ENCODE measurements at places on chromosomes 3 and 15. TPM values are rescaled to one million over a fixed set of nuclear protein-coding genes. Genes with fewer than 3 reads are reported as not detected.

TTC21A gene
- 8.2 TPM for total RNA-seq

SPESP1 gene
- not detected for total RNA-seq

ASB14 gene
- total RNA-seq = not detected

SCG5 gene
- total RNA-seq = 25.1 TPM

MEF2A gene
- 25.2 TPM for total RNA-seq

CADM2 gene
- total RNA-seq = 4.2 TPM

GOLGA6D gene
- not detected for total RNA-seq

MAPKAPK3 gene
- 38.8 TPM for total RNA-seq

SLC35G2 gene
- total RNA-seq = 5.8 TPM

DNAJC17 gene
- 39.3 TPM for total RNA-seq

KBTBD8 gene
- 9.9 TPM for total RNA-seq

GRK7 gene
- total RNA-seq = not detected

WNT5A gene
- total RNA-seq = 14.4 TPM

ECE2 gene
- total RNA-seq = not detected

SCN10A gene
- not detected for total RNA-seq

MAP2K5 gene
- total RNA-seq = 19.6 TPM

CCDC80 gene
- total RNA-seq = 49.8 TPM

HOMER2 gene
- total RNA-seq = 18.7 TPM

MESP2 gene
- 0.36 TPM for total RNA-seq

CCR8 gene
- total RNA-seq = not detected

GPR62 gene
- 0.18 TPM for total RNA-seq

ARPP21 gene
- total RNA-seq = 0.12 TPM

SATB1 gene
- 22.3 TPM for total RNA-seq

APBA2 gene
- total RNA-seq = 79.9 TPM

CCR3 gene
- not detected for total RNA-seq

DPPA2 gene
- 1.1 TPM for total RNA-seq

SLC41A3 gene
- 58.8 TPM for total RNA-seq

IGSF11 gene
- 2.2 TPM for total RNA-seq

GNAT1 gene
- not detected for total RNA-seq

PLA2G4D gene
- not detected for total RNA-seq

SI gene
- not detected for total RNA-seq

ARNT2 gene
- total RNA-seq = 57.1 TPM

CASR gene
- not detected for total RNA-seq

TRPM1 gene
- total RNA-seq = not detected

MEX3B gene
- 49.5 TPM for total RNA-seq

OXTR gene
- total RNA-seq = 7.9 TPM

SFMBT1 gene
- total RNA-seq = 20.6 TPM

CHST14 gene
- 32.9 TPM for total RNA-seq

MLH1 gene
- 63.6 TPM for total RNA-seq

NR2E3 gene
- total RNA-seq = not detected

DAZL gene
- not detected for total RNA-seq

PARP6 gene
- total RNA-seq = 88.9 TPM

FBXL2 gene
- total RNA-seq = 8.8 TPM

MYZAP gene
- 0.28 TPM for total RNA-seq

IMPG2 gene
- 0.40 TPM for total RNA-seq

TRIM42 gene
- not detected for total RNA-seq

SLC15A2 gene
- total RNA-seq = 1.4 TPM

ITGB5 gene
- total RNA-seq = 81.9 TPM

Measured in neural crest cell (in vitro differentiated cells).